Stimulated activated CD8-positive, alpha-beta memory T cell treated with anti-CD3 and anti-CD28 coated beads, Interleukin-7, amount 100 ng/mL, for 4 hours (primary cell): ENCODE measurements at places on chromosomes 5 and 9.

GRCh38 chr9:21160178-21160577, 6.3 kb downstream of the IFNA21 start:
- peak; percentile 7 for DNase-seq

- no peak for DNase-seq
Observed at GRCh38 chr5:113031557-113031956, 55.0 kb downstream of the DCP2 start.

- DNase-seq: no peak
Observed at GRCh38 chr5:93890657-93891056, 149.3 kb upstream of the POU5F2 start.

DNA sequence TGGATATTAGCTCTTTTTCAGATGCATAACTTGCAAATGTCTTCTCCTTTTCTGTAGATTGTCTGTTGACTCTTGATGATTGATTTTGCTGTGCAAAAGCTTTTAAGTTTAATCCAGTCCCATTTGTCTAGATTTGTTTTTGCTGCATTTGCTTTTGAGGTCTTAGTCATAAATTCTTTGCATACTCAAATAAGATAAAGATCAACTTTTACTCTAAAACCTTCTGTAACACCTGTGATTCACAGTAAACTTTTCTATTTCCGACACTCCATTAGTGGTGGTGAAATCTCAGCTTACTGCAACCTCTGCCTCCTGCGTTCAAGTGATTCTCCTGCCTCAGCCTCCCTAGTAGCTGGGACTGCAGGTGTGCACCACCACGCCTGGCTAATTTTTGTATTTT, 239.0 kb upstream of the ST8SIA4 start:
- no peak for DNase-seq

- DNase-seq: no peak
Observed at GRCh38 chr5:173778152-173778782, 109.9 kb upstream of the CPEB4 start.

GRCh38 chr9:97911970-97912369, 10.3 kb downstream of the TRMO start:
- no peak for DNase-seq
